ENCODE measurements at places on chromosomes 3 and 15. TPM values are rescaled to one million over a fixed set of nuclear protein-coding genes. Genes with fewer than 3 reads are reported as not detected.

GRCh38 chr3:179174898-179175297 is 26.7 kb downstream of the PIK3CA start:
- DNase-seq = no peak

DNA sequence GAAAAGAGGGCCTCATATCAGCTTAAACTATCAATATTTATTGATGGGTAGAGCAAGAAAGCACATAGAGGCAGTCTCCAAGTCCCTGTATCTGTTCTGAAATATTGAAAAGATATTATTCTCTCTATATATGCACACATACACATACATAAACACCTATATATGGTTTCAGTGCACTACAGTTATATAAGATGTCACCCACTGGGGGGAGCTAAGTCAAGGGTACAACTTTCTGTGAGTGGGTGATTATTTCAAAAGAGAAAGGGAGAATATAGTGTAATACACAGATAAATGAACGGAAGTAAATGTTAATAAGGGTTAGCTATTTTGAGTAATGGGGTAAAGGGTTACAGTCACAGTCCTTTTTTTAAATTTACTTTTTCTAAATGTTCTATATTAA is 8.8 kb downstream of the SNTN start:
- no peak for DNase-seq

DNA sequence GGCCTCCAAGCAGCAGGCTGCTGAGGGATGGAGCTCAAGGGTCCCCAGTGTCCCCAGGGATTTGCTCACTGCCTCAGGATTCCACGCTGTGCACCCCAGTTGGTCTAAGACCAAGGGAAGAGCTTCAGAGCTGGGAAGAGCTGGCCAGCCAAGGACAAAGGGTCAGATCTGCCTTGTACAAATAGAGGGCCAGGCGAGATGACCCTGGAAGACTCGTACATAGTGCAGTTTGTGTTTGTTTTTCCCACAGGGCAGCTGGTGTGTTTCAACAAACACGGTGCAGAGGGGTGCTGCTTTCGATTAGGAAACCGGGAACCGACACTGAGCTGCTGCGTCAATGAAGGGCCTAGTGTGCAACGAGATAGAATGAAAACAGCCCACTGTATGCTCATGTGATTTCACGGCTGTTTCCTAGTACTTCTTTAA is 56.1 kb upstream of the TRPM1 start:
- peak; percentile 17 for DNase-seq

GRCh38 chr3:52527039-52527731 is 6.5 kb downstream of the NT5DC2 start:
- DNase-seq = peak; percentile 66

- DNase-seq = peak; percentile 61
These were observed 14.1 kb downstream of the CTSH start for GRCh38 chr15:78930577-78931388.

- no peak for DNase-seq
These were observed 1.3 kb downstream of the ADAM10 start for GRCh38 chr15:58748040-58748851.

DNA sequence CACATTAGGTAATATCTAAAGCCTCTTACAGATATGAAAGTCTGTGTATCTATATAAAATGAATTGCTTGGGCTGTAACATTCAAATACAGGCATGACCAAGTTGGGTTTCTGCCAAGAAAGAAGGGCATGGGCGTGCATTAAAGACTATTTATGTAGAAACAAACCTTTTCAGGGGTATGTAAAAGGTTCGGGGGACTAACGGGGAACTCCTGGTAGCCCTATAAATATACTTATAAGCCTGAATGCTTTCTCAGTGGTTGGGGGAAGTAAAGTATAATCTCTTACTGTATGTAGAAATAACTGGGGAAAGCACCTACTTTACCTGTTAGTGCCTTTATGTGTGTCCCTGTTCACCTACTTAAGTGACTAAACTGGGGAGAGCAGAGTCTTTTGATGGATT is 154.5 kb upstream of the TBL1XR1 start:
- no peak for DNase-seq

DNA sequence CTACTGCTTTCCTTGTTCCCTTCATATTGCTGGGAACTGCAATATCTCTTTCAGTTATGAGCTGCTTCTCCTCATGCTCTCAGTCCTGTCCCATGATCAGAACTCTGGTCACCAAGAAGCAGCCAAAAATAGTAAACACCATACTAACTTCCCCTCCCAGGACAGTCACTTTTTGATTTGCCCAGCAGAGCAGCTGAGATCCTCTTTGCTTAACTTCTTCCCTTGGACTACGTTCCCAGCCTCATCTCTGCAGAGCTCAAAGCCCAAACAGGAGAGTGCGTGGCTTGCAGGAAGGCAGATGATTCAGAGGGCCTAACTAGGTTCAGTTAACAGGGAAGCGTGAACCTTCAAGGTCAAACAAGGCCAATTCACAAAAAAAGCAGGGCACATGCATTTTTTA is 153.2 kb downstream of the CTNNB1 start:
- no peak for DNase-seq

GRCh38 chr3:111639316-111639715 is 44.2 kb upstream of the ZBED2 start:
- DNase-seq = no peak

DNA sequence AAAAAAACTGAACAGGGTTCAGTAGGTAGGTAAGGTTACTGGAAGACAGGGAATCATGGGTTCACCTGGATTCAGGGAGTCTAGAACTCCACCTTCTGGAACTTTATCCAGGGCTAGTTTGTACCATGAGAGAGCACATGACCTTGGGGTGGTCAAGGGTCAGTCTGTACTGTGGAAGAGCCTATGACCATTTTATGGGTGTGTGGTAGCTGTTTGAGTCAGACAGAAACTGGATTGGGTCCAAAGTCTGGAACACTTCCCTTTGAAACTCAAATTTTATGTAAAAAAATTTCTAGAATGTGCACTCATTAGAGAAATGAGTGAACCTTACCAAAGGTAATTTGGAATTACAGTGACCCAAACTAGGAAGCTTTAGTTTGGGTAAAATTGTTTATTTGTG is 486.0 kb upstream of the AGTR1 start:
- no peak for DNase-seq

The PRR20G gene
- polyA plus RNA-seq = not detected

GRCh38 chr3:123764647-123765046 is 119.5 kb downstream of the MYLK start:
- no peak for DNase-seq

The NEK10 gene
- polyA plus RNA-seq = 0.56 TPM

GRCh38 chr3:149288655-149289054 is 44.8 kb downstream of the TM4SF18 start:
- DNase-seq = no peak

DNA sequence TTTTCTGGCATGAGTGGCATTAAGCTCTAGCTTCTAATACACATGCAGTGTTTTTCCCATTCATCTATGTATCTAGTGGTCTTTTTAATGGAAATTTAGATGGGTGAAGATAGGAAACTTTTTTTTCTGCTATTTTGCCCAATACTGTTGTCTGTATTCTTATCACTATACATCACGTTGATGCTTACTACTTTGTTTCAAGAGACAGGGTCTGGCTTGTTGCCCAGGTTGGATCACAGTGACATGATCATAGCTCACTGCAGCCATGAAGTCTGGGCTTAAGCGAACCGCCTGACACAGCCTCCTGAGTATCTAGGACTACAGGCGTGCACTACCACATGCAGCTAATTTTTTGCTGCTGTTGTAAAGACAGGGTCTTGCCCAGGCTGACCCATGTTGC is 84.6 kb downstream of the PEAK1 start:
- DNase-seq = no peak

DNA sequence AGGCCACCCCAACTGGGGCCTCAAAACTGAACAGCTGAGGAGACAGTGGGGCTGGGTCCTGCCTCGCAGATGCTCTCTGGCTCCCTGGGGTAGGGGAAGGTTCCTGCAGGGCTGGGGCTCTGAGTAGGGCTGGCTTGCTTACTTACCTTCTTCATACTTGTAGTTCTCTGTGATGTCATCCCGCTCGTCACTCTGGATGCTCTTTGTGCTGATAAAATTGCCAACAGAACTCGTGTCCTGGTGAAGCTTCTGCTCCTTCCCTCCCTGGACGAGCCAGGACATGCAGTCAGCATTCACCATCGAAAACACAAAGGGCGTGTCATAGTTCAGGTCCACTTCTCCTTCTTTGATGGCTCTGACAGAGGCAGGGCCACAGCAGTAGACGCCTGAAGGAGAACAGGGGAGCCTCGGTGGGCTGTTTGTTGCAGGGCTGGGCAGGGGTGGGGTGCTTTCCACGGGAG is 17.9 kb upstream of the EPB42 start:
- no peak for DNase-seq

DNA sequence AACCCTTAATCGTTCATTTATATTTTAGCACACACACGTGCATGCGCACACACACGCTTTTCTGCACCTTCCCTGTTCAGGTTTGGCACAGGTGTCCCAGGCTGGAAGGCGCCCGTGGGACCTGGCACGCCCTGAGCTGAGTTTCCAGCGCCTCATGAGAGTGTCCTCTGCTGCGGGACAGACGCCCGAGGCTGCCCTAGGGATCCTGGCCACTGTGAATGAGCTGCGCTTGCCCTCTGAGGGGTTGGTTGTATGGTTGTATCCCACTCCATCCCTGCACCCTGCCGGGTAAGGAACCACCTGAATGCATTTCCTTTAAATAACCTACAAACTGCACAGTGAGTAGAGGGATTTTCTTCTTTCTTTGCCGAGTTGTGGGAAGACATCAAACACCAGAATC is 12.2 kb upstream of the MEX3B start:
- no peak for DNase-seq

The ZNF106 gene
- 4.6 TPM for polyA plus RNA-seq

The SOX14 gene
- not detected for polyA plus RNA-seq

The CYP1A2 gene
- not detected for polyA plus RNA-seq

The RAB6B gene
- 6.7 TPM for polyA plus RNA-seq

- no peak for DNase-seq
These were observed 696.0 kb downstream of the ZNF385D start for GRCh38 chr3:21055015-21055414.

DNA sequence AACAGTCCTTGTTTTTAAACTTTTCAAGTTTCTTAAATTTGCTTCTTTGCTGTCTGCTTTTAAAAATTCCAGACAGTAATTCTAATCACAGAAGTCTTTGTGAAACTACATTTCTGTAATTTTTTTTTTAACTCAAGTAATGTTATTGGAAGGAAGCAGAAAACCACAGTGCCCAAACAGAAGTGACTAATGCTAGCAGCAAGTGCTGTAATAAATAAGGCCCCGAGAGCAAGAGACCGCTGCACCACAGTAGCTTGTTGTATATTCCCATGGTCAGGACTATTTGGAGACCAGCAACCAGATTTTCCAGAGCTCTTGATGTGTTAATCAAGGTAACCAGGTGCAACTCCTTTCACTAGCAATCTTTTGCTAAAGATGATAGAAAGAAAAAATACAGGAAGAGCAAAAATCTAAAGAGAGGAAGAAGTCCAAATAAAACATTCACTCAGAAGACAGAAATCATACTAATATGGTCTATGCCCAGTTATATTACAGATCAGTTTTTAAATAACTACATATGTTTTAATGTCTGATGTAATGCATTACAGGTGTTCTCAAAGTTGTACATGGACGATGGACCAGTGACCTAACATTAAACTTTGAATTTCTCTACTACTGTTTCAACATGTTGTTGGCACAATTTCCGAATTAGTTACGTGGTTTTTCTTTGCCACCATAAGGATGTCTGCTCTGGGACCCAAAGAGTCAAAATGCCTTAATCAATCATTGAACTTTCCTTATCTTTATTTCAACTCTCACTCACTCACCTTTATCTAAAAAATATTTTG is 36.4 kb downstream of the WWTR1 start:
- DNase-seq = no peak

The EPB42 gene
- polyA plus RNA-seq = 0.17 TPM

The IMPG2 gene
- 0.10 TPM for polyA plus RNA-seq

- no peak for DNase-seq
These were observed 5.3 kb upstream of the REC114 start for GRCh38 chr15:73437543-73438109.

DNA sequence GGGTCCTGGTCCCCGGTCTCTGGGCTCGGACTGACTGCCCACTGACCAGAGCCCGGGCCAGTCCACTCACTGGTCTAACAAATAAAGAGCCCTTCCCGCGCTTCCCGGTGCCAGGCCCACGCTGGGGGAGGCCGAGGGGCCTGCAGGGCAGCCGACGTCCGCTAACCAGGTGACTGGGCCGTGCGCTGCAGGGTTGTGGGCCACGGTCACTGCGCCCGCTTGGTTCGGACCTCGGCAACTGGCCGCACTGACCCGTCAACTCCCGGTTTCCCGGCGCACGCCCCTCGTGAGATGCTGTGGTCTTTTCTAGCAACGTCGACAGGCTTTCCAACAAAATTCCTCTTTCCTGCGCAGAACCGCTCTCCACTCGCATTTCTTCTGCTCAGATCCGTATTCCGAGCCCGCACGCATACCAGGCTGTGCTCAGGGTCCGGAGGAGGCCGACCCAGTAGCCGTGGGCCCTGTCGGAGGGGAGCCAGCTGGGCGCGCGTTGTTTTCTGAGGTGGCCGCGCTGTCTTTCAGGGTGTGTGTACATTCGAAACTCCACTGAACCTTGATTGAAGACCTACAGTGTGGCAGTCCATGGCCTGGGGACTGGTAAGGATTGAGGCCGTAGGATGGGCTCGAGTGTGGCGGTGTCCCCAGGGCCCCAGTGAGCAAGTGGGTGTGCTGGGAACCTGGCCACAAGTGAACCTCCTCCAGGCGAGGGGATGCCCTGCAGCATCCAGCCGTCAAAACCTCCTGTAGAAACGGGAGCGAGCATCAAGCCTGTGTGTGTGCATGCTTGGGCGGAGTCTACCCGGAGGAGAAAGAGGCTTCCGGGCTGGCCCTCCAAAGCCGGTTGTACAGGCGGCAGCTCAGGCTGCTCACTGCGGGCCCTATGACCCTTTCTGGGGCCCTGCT is 875 bp upstream of the NT5DC2 start:
- DNase-seq = peak; percentile 77

DNA sequence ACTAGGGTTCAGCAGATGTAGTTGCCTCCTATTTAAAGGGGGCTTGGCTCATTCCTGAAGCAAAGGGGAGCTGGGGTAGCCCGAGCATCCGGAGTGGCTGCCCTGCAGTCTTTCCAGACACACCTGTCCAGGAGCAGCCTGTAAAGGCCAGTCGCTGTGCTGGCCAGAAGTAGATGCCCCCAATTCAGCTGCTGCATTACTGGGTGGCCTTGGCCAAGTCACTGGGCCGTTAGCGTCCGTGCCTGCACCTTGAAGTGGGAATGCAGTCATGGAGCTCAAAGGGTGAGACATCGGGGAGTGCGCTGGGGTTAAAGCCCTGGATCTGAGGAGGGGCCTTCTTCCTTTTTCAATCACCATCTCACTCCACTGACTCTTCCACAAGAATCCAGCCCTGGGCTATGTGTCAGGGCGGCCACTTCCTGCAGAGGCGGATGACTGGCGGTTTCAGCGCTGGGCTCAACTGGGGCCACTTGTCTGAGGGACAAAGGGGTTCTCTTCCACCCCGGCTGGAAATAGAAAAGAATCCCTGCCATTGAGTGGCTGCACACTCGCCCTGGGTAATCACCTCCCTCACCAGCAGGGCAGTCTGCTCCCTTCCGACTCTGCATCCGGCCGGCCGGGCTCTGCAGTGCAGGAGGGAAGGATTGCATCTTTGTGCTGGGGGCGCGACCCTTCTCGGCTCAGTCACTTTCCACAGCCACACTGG is 11.8 kb downstream of the ALDH1A3 start:
- DNase-seq = peak; percentile 70

All from spleen (tissue), 13 donors.